HepG2 (cell line): ENCODE measurements at places on chromosomes 1 and 21. TPM values are rescaled to one million over a fixed set of nuclear protein-coding genes. Genes with fewer than 3 reads are reported as not detected.

DNA sequence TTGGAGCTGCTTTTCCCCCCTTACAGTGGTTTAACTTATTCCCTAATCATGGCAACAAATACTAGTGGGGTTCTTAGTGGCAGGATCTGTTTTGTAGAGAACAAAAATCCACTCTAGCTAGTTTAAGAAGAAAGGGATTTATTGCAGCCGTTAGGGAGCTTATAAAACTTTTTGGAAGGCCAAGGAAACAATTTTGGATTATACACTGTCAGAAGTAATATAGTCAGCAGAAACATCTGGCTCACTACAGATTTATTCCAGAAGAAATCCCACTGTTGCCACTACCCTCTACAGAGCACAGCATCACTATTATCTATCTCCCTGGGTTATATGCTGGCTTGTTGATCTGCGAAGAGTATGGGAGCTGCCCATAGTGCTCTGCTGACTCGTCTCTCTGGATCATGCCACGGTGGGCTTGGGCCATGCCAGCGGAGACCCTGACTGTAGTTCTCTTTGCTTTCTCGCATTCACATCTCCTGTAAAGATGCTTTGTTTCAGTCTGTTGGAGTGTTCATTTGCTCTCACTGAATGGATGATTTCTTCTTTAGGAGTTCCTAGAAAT lies 107.5 kb downstream of the ODF2L start:
- no peak for DNase-seq

DNA sequence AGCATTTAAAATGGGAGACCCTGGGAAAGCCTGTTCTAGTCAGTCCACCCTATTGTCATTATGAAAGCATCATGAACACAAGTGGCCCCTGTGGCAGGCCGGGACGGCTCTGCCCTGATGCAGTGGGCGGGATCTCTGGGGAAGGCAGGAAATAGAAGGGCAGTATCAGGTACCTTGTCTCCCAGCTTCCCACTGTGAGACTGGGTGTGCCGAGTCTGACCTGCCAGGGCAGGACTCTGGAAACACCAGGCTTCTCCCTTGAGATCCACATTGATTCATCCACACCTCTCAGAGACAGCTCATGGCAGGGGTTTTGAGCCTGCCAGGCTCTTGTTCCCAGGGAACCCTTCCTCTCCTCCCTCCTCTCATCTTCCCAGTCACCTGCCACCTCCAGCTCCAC lies 24.5 kb upstream of the GNPAT start:
- DNase-seq, result no peak

GRCh38 chr1:49298304-49298703 lies 521.6 kb upstream of the BEND5 start:
- no peak for DNase-seq

- no peak for DNase-seq
These were observed 40.5 kb upstream of the KCNE1 start for GRCh38 chr21:34552360-34553098.

GRCh38 chr1:100532645-100533044 lies 5.3 kb upstream of the GPR88 start:
- DNase-seq, result no peak

Gene MAP1LC3C
- not detected in 2 replicates for total RNA-seq
